GM10248 (cell line): ENCODE measurements at places on chromosomes 1 and 21.

DNA sequence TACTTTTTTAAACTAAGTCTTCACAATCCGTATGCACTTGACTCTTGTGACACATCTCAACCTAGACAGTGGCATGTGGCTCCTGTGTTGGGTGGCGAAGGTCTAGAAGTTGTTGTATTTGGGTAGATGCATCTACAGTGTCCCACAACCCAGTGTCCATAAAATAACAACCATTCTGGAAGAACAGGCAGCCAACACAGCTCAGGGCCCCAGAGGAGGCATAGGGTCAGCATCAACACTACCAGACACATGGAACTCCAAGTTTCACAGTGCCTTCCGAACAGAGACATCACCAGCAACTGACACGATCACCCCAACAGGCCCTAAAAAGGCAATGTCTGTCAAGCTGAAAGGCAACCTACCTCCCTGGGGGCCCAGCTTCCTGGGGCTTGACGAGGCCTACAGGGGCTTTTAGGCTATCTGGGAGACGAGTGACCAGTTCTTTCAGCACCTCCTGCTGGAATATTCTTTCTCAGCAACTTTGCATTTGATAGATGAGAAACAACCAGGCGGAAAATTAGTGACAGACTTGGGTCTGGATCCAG is 5.6 kb downstream of the SH3BP5L start:
- no peak for DNase-seq

DNA sequence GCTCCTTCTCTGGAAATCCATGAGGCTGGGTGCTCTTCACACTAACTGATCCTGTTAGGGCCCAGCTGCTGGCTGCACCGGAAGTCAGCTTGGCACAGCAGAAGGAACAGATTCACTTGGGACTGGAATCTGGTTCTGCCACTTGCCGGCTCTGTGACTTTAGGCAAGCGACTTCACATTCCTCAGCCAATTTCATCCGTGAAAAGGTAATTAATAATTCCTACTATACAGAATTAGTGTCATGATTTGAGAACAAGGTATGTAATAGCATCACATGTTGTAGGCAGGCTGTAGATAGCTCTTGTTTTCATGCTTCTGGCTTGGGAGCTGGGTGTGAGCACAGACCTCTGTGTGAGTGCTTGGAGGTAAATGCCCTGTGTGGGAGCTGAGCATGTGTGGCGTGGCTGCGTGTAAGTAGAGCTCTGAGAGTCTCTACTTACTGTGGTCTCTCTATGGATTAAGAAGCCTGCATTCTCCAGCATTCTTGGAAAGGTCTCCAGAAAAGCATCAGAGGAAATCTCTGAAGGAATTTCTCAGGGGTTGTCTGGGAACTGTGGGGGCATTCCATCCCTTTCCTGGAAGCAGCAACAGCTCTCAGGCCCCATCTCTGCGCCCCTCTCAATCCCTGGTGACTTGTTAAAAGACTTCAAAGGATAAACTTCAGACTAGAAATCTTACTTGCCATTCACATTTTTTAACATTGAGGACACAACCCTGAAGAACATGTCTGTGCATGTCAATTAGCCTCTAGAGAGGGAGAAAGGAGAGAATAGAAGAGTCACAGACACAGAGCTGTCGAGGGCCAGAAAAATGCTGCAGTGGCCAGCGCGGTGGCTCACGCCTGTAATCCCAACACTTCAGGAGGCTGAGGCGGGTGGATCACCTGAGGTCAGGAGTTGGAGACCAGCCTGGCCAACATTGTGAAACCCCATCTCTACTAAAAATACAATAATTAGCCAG is 47.7 kb upstream of the PPM1J start:
- DNase-seq, result no peak

GRCh38 chr1:241440904-241441303 is 78.7 kb downstream of the FH start:
- no peak for DNase-seq

DNA sequence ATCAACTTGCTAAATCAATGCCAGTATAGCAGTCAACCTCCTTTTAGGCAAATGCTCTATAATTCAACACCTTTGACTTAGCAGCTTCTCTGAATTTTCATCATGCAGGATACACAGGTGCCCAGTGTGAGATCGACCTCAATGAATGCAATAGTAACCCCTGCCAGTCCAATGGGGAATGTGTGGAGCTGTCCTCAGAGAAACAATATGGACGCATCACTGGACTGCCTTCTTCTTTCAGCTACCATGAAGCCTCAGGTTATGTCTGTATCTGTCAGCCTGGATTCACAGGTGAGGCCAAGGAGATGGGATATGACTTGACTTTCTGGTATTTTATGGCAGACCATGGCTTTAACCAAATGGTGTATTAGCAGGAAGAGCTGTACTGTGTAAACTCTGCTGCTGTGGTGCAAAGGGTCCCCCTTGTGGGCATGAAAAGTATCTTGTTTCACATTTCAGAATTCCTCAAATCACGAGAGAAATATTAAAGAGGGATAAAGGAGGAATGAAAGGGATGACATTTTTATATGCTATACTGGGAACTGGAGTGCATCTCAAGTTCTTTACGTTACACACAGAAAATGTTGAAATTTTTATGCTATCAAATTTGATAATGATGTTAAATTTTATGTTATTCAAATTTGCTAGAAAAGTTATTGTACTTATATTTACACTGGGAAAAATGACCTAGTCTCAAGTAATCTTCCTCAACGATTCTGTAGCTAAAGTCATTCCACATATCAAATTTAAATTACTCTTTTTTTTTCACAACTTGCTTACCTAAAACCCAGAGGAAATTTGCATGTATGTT is 88.9 kb downstream of the CRB1 start:
- peak; percentile 26 for DNase-seq

DNA sequence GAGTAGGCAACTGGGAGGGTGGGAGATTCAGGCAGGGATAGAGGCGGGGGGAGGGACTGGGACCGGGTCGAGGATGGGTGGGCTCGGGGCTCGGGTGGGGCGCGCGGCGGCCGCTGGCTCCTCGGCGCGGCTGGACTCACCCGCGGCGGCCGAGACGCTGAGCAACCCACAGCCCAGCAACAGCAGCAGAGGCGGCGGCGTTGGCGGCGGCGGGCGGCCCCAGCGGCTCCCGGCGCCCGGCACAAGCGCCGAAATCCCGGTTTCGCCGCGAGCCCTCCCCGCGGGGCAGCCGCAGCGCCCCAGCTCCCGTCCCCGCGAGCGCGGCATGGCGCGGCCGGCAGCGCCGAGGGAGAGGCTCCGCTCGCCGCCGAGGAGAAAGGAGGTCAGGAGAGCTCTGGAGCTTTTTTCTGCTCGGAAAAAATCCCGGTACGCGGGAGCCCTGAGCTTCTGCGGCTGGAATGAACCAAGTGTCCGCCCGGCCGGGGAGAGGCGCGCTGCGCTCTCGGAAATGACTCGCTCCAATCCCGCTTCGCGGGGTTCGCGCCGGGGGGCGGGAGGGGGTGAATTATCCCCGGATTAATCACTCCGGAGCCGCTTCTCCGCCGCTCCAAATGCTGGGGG is at the start of gene CSMD2:
Gene CSMD2, minus strand, starts transcription at position 460 of the 621 bp plus-strand sequence. Its CDS starts 133 bp downstream, at position 327.
- DNase-seq, result no peak
